ENCODE measurements at places on chromosomes 1 and 21. TPM values are rescaled to one million over a fixed set of nuclear protein-coding genes. Genes with fewer than 3 reads are reported as not detected.

Gene VANGL1
- total RNA-seq = 14.3 TPM

Gene BCL2L15
- not detected for total RNA-seq

Gene TLR5
- 0.49 TPM for total RNA-seq

Gene IPO9
- total RNA-seq = 31.3 TPM

Gene SLAMF8
- total RNA-seq = 0.05 TPM

Gene NBPF10
- total RNA-seq = 1.4 TPM

Gene SLC25A34
- total RNA-seq = 0.44 TPM

- DNase-seq = no peak
Measured at GRCh38 chr1:28535180-28535579, 17.7 kb upstream of the TRNAU1AP start.

DNA sequence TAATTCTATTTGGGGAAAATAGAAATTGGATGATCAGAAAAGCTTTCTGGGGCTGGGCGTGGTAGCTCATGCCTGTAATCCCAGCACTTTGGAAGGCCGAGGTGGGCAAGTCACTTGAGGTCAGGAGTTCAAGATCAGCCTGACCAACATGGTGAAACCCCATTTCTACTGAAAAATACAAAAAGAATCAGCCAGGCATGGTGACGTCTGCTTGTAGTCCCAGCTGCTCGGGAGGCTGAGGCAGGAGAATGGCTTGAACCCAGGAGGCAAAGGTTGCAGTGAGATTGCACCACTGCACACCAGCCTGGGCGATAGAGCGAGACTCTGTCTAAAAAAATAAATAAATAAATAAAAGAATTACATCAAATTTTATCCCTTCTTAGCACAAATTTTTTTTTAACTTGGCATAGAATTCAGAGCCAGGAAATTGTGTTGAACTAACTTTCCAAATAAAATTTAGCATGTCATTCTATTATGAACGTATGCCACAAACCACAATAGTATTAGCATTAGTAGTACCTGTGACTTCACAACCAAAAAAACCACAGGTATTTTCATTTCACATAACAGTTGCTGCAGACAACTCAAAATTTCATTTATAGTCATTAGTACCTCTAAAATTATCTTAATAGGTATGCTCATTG, 4.5 kb upstream of the ANKRD13C start:
- DNase-seq = peak; percentile 85

DNA sequence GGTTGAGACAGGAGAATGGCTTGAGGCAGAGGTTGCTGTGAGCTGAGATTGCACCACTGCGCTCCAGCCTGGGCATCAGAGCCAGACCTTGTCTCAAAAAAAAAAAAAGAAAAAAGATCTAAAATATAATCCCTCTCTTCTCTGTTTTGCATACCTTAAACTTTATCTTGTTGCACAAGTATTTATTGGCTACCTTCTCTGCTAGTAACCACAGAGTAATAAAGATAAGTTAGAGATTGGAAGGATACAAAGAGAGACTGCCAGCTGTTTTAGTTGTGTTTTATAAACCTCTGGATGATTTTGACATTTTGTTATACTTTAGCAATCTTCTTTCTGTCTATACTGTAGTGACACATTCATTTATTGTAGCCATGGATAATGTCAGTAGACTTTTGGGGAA, 27.7 kb downstream of the AGO3 start:
- DNase-seq = no peak

- DNase-seq = no peak
Measured at GRCh38 chr1:77360256-77360655, 78.4 kb downstream of the AK5 start.

- DNase-seq = no peak
Measured at GRCh38 chr1:99358770-99359169, 94.5 kb downstream of the PLPPR4 start.

- no peak for DNase-seq
Measured at GRCh38 chr1:17286646-17287045, 21.4 kb upstream of the PADI4 start.

DNA sequence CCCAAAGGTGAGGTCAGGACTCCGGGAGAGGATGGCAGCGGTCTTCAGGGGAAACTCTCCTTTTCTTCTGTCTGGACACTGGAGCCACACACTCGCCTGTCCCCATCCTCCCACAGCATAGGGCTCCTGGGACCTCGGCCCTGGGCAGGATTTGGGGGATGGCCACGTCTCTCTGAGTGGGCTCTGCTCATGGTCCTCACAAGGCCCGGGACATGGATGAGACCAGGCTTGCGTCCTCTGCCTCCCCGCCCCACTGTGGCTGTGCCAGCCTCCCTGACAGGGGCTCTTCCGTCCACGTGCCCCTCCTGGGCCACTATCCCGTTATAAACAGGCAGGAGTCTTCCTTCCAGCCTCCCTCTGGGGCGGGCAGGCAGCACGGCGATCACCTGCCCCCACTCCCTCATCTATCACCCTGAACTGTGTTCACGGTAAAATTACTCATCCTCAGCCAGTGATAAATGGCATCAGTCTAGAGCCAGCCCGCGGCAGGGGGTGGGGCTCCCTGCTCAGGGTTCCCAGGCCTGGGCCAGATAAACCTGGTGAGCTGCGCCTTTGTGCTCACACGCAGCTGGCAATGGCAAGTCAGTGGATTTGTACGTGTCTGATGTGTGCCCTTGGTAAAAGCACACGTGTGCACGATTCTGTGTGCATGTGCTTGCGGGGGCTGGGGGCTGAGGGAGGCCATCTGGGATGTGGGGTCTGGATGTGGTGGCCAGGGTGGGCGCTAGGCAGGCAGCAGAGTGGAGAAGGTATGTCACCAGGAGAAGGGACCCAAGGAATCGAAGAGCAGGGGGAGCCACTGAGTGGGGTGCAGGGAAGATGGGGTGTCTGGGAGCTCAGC, 12.6 kb upstream of the SAMD11 start:
- DNase-seq = peak; percentile 94

Data from M059J (cell line).